Frontal cortex (tissue), 4 donors: ENCODE measurements at places on chromosomes 5 and 9. TPM values are rescaled to one million over a fixed set of nuclear protein-coding genes. Genes with fewer than 3 reads are reported as not detected.

DNA sequence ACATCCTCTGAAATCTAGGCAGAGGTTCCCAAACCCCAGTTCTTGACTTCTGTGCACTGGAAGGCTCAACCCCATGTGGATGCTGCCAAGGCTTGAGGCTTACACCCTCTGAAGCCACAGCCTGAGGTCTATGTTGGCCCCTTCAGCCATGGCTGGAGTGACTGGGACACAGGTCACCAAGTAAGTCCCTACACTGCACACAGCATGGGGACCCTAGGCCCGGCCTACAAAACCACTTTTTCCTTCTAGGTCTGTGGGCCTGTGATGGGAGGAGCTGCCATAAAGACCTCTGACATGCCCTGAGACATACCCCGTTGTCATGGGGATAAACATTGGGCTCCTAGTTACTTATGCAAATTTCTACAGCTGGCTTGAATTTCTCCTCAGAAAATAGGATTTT, 418.8 kb upstream of the CCNH start:
- no peak for DNase-seq

DNA sequence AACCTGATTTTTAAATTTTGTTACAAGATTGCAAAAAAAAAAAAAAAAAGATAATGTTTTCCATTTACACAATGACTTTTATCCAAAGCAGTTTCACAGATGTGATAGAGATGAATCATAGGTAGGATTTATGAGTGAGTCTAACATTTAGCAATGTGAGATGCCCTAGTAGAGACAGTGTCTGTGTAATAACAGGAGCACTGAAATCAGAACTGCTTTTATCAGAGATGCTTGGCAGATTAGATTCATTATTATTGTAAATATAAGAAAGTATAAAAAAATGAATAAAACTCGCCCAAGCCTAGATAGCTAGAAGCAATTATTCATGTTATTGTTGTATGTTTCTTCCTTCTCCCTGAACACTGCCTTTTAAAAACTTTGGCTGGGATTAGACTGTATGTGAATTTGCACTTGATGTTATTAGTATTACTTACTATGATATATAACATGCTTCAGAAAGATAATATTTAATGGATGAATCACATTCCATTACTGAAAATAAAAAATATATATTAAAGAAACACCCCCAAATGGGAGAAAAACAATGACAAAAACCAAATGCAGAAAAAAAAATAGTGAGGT, 567.3 kb upstream of the KLF4 start:
- DNase-seq: no peak

DNA sequence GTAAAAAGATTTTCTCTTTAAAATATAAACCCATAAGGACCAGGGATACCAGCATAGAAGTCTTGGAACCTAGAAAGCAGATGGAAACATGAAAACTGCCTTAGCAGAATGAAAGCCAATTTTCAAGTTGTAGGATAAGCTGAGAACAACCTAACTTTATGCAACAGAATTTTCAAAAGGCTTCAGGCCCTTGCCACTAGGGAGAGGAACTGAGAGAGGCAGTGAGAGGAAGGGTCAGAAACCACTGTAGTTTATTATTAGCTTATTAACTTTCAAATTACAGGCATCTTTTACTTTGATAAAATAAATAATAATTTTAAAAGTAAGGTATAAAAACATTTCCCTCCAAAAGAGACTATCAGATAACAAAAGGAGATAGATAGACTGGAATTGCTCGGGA, 33.4 kb downstream of the FAM81B start:
- DNase-seq: no peak

DNA sequence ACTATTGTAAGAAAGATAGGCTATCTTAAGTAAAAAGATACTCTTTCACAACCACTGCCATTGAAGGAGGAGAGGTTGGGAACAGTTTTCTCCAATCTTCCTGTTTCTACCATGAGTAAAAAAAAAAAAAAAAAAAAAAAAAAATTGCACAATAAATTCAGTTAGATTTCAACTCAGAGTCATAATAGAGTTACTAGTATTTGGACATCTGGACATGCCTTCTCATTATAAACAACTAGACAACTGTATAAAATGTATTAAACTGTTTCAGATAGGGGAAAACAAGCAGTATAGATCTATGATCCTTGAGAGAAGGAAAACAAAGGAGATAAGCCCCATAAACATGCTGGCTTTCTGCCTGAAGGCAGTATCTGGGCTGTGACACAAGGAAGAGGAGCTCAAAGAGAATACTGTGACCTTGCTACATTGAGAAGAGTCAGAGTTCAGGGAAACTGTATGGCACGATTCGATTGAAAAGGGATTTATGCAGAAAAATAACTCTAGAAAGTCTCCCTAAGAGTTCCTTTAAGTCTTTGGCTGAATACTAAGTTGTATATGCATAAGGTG, 249.2 kb upstream of the POU5F2 start:
- DNase-seq: no peak

GRCh38 chr5:157607371-157608161, 32.0 kb upstream of the ADAM19 start:
- no peak for DNase-seq

DNA sequence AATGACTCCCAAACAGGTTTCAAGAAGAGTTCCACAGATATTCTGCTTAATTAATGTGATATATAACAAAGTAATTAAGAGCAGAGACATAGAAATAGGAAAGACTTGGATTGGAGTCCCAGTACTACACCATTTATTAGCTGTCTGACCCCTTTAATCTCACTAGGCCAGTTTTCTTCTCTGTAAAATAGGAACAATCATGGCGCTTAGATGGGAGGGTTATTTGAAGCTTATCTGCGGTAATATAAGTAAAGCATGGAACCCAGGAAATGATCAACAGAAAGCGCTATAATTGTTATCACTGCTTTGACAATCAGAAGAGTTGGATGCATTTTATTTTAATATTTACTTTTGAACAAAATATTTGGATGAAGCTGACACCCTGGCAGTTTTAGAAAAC, 71.3 kb upstream of the IFNE start:
- DNase-seq: no peak

DNA sequence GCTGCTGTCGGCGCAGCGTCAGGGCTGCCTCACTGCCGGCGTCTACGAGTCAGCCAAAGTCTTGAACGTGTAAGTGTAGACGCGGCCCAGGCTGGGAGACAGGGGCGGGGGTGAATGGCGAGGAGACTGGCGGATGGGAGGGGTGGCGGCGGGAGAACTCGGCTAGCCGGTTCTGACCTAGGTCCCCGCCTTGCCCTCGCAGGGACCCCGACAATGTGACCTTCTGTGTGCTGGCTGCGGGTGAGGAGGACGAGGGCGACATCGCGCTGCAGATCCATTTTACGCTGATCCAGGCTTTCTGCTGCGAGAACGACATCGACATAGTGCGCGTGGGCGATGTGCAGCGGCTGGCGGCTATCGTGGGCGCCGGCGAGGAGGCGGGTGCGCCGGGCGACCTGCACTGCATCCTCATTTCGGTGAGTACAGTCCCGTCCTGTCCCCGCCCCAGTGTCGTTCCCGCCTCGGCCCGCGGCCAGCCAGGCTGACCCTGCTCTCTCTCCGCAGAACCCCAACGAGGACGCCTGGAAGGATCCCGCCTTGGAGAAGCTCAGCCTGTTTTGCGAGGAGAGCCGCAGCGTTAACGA, 745 bp downstream of the GADD45G start:
- DNase-seq: peak; percentile 68

GRCh38 chr9:4689687-4690104, 10.3 kb downstream of the CDC37L1 start:
- no peak for DNase-seq

GRCh38 chr5:150757087-150757649, 1.6 kb downstream of the DCTN4 start:
- no peak for DNase-seq

GRCh38 chr5:78813286-78813685, 164.7 kb upstream of the LHFPL2 start:
- DNase-seq: no peak

GRCh38 chr5:110376281-110376951, 350.1 kb downstream of the TMEM232 start:
- no peak for DNase-seq

ARID3C gene
- 0.82 TPM for total RNA-seq

SLC36A2 gene
- not detected for total RNA-seq

ZCCHC10 gene
- 27.3 TPM for total RNA-seq

FOXI1 gene
- total RNA-seq: not detected

GRM6 gene
- under 0.01 TPM for total RNA-seq

MTREX gene
- total RNA-seq: 125 TPM

KLF4 gene
- total RNA-seq: 2.0 TPM

LCN6 gene
- total RNA-seq: not detected

GLRA1 gene
- under 0.01 TPM for total RNA-seq
